Fibroblast of skin of abdomen (primary cell): ENCODE measurements at places on chromosomes 1 and 21.
A peak's percentile ranks its signal among the peaks of the same experiment; 100 is the strongest.

- no peak for DNase-seq
Measured at GRCh38 chr1:61536174-61537108, 188.5 kb downstream of the TM2D1 start.

- no peak for DNase-seq
Measured at GRCh38 chr1:223715604-223716172, 3.3 kb downstream of the CAPN2 start.

GRCh38 chr1:58391056-58391455, 155.5 kb downstream of the OMA1 start:
- DNase-seq, result no peak

DNA sequence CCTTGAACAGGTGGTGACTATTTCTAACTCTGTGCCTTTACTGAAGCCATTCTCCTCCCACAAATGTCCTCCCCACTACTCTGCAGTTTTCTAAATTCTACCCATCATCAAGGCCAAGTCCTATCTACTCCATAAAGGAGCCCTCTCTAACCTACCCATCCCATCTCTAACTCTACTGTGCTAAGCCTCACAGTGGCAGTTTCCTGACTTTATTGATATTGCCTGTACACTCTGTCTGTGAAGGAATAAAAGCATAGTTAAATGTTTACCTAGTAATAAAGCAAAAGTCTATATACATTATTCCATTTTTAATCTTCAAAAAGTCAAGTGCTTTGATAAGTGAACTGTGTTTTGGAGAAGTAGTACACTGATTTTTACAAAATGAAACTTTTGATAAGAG, 178.4 kb upstream of the HMCN1 start:
- no peak for DNase-seq

GRCh38 chr1:65253800-65254319, 55.5 kb upstream of the DNAJC6 start:
- no peak for DNase-seq

GRCh38 chr1:67957066-67957465, 93.4 kb downstream of the DIRAS3 start:
- peak; percentile 75 for DNase-seq

GRCh38 chr1:41484402-41485241, at the start of gene EDN2:
Gene EDN2, minus strand, starts transcription at chr1:41484683. Its CDS starts 82 bp downstream, at chr1:41484601.
- DNase-seq, result no peak

- DNase-seq, result peak; percentile 53
Measured at GRCh38 chr1:93597709-93598108, 83.9 kb downstream of the BCAR3 start.

- peak; percentile 88 for DNase-seq
Measured at GRCh38 chr21:42047821-42048613, 23.1 kb upstream of the UMODL1 start.

- no peak for DNase-seq
Measured at GRCh38 chr1:49677706-49678105, 346.0 kb downstream of the AGBL4 start.

DNA sequence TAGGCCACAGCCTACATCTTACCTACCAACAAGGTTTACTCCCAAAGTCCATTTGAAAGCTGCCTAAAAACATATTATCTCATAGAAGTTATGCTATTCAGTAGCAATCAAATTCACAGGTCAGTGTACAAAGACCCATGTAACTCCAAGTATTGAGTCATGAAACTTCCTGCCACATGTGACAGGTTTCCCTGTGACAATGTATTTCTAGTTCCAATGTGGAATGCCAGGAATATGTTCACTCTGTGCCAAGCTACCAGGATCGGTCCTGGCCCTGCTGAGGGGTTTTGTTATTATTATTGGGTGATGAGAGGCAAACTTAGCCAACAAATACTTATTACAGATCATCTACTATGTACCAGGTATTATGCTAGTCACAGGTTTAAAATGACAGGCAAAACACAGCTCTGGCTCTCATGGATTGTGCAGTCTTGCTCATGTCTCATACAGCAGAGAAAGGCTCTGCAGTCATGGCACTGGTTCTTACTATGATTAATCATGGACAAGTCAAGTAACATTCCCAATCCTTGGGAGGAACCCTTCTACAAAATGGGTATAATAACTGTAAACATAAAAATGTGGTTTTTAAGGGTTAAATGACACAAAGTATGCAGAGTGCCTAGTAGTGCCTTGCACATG, 22.5 kb downstream of the DPH5 start:
- DNase-seq, result no peak

- DNase-seq, result no peak
Measured at GRCh38 chr21:33774551-33774950, 132.2 kb downstream of the ITSN1 start.

DNA sequence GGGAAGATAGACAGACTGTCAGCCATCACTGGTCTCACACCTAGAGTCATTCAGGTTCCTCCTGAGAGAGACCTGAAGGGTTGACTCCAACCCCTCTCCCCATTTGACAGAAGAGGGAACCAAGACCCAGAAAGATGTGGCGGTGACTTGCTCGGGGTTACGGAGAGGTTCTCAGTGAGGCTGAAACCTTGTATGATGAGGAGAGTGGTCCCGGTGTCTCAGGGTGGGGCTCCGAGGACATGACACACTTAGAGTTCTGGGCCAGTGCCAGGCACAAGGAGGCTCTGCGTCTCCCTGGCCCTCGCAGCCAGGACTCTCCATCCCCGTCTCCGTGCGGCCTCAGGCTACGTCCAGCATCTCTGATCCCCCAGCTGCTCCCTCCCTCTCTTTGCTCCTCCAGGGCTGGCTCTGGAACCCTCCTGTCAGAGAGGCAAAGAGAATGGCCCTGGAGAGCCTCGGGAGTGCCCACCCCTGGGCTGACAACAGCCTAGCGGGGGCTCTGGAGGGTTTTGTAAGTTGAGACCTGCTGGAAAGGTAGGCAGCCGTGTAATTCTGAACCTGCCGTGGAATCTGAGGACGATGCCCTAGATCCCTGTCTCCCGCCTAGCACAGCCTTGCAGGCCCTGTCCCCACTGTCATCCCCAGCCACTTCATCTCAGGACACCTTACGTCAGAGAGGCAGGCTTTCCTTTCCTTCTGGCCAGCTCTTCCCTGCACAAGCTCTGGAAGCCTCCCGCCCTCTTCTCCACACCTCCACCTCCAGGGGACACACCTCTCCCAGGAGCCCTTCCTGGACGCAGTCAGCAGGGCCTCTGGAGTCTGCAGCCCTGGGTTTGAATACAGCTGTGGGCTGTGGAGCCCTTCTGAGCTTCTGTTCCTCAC, 4.1 kb downstream of the EFHD2 start:
- DNase-seq, result no peak

DNA sequence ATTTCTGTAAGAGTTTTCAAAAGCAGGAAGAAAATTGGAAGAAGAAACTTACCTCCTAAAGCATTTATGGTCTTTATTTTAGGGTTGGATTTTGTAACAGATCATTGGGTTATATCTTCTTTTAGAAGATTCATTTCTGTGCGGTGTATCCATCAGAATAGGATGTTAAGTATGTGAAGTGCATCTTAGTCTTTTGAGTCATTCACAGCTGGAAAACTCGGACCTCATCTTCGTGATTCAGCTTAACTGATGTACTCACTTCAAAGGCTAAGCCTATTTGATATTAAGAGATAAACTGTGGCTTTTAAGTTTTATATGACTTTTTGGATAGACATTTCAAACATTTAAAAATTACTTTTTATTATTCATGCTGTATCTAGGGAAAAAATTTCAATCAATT, 56.3 kb downstream of the GIPC2 start:
- peak; percentile 87 for DNase-seq

DNA sequence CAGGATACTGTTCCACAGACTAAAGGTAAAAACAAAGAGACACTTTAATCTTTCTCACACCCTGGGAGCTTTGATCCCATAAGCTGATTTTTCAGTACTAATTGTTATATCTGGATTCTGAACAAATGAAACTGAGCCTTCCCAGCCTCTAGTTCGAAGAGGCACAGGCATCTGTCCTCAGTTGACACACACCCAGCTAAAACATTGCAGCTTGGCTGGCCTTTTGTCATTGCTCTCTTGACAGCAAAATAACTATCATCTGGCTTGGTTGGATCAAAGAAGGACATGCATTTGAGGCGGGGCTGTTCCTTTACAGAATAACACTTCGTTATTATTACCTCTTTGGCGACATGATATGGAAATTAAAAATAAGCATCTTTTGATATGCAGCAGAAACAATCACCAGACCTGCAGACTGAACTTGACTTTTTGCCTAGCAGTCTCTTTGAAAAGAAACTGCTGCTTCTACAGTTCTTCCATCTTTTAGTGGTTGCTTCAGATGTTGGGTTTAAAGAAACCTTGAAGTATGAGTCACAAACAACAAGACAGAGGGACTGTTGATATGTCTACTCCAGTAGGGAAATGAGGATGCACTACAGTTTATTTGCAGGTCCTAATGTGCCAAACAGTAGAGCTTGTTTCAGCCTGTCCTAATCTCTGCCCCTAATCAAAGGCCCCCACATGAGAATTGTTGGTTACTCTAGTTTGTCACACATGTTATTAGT, 166.5 kb downstream of the TPR start:
- peak; percentile 47 for DNase-seq

- DNase-seq, result peak; percentile 57
Measured at GRCh38 chr1:162036163-162036562, 12.5 kb upstream of the OLFML2B start.

GRCh38 chr1:226606311-226607267, 58.0 kb downstream of the STUM start:
- DNase-seq, result no peak

DNA sequence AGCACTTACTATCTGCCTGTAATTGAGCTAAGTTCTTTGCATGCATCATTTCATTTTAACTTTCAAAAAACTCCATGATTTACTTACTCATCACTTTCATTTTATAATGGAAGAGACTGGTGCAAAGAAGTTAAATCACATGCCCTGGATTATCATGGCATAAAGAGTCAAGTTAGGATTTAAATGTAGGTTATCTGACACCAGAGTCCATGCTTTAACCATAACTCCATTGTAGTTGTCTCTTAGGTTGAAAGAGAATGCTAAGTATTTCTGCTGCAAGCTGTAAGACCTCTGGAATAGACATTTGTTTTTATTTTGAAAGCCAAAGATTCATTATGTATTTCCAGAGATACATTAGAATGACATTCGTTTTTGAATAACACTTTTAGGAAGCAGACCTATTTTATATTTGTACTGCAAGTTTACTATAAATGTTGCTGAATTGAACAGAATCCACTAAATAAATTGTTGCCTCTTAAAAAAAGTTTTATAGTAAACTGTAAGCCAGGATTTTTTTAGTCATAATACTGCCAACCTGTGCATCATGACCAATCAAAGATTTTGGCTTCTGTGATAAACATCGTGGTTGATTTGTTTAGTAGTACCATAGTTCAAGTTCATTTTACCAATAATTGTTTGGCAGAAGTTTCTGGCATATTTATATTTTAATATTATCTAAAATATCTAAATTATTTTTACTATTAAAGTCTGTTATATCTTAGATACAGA, 26.1 kb downstream of the CFH start:
- peak; percentile 23 for DNase-seq

DNA sequence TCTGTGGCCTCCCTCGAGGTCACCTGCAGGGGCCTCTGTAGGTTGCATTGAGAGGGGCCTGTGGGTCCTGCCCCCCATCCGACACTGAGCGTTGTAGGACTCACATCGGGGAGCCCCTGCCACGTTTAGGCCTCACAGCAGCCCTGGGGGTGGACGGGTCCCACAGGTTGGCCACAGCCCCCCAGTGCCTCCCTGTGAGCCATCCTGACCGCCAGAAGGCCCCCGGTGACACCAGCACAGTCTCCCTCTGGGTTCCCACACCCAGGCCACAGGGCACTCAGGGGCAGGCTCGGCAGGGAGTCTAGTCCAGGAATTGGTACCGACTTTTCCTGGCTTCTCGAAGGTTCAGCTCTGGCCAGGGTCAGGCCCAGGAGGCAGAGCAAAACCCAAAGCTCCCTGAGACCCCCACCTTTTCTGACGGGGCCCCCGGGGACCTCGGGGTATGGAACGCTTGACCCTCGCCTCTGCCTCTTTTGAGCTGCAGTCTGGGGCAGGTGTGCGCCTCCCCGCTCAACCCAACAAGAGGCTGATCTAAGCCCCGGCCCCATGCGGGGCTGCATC, 13.9 kb upstream of the POFUT2 start:
- no peak for DNase-seq

DNA sequence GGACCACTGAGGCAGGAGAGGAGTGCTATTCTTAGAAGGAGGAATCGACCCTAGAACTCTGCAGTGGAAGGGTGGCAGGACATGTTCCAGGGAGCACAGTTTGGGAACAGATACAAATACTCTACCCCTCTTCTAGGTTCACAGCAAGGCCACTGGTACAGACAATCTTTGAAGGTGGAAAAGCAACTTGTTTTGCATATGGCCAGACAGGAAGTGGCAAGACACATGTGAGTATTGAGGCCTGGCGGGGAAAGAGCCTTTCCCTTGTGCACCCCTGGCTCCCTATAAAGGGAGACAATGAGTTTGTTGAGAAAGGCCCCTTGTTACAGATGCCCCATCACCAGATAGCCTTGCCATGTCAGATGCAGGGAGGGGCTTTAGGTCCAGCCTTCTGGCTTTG, 17.8 kb downstream of the KIF2C start:
- DNase-seq, result no peak

DNA sequence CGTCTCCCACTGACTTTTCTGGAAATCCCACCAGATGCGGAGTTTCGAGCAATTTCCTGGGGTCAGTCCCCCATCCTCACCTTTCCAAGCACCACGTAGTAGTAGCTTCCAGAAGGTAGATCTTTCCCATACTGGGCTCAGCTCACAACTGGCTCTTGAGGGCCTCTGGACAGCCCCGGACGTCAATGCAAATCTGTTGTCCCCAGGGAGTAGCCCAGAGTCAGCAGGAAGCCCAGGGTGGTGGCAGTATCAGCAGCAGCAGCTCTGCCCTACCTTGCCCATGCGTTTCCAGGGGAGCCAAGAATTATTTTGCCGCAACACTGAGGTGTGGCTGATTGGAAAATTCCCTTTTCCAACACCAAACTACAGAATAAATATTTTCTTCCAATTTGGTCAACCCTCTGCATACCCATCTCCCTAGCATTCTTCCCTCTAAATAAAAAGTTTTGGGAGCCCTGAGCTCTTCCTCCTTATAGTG, 70.3 kb downstream of the CD46 start:
- DNase-seq, result no peak

- peak; percentile 30 for DNase-seq
Measured at GRCh38 chr1:94236630-94237290, 624 bp downstream of the ARHGAP29 start.

GRCh38 chr1:65059930-65060538, 88.0 kb upstream of the AK4 start:
- peak; percentile 54 for DNase-seq

- DNase-seq, result no peak
Measured at GRCh38 chr1:93965256-93965655, 56.0 kb upstream of the GCLM start.

DNA sequence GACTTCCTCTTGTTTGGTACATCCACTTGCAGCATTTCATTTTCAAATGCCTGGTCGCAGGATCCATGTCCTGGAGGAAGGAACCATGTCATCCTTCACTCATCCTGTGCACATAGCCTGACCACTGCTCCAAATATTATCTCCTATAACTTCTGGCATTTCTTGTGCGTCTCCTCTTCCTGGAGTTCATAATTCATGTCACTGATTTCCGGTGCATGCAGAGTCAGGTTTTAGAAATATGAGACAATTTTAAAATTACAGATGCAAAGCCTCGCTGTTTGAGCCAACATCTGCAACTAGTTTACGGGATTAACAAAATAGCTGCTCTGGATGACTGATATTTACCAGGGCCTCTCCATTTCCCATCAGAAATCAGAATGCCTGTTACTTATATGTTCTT, 268.1 kb downstream of the DNM3 start:
- DNase-seq, result peak; percentile 85
